Right kidney (tissue), 9 donors: ENCODE measurements at places on chromosomes 6 and 20.

- DNase-seq, result no peak
Observed at GRCh38 chr6:130431346-130431852, 65.6 kb downstream of the TMEM200A start.

- no peak for DNase-seq
Observed at GRCh38 chr6:43254138-43254817, 11.0 kb downstream of the TTBK1 start.

GRCh38 chr20:3470208-3470626, 601 bp upstream of the ATRN start:
- DNase-seq, result no peak

DNA sequence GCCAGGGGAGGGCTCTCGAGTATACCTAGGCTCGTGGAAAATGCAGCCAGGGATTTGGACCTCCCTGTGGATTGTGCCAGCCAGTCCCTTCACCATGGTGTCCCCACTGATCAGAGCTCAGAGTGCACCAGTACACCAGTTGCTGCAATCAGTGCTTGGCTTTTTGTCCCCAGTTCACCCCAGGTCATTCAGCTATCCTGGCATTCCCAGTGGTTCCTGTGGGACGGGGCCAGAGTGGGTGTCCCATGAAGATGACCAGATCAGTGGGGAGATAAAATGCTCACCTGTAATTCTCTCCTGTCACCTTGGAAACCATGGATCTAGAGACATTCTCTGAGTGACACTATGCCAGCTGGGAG, 23.8 kb downstream of the MAS1 start:
- DNase-seq, result no peak

DNA sequence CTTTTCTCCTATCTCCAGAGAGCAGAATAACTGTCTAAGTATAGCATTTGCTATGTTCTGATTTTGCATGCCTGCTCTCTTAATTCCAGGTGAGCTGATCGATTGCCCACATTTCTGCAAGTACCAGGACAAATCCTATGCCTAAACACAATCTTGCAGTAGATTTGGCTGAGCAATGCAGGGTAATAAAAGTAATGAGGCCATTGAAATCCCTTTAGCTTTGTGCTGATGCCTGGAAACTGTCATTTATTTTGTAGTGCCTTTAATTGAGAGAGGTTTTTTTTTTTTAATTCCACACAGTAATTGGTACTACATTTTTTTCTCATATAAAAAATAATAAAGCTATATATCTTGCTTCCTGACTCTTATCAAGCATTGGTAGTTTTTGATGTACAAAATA, 252.3 kb downstream of the NKAIN2 start:
- no peak for DNase-seq

GRCh38 chr20:21235484-21236445, 67.4 kb upstream of the XRN2 start:
- DNase-seq, result peak; percentile 47

DNA sequence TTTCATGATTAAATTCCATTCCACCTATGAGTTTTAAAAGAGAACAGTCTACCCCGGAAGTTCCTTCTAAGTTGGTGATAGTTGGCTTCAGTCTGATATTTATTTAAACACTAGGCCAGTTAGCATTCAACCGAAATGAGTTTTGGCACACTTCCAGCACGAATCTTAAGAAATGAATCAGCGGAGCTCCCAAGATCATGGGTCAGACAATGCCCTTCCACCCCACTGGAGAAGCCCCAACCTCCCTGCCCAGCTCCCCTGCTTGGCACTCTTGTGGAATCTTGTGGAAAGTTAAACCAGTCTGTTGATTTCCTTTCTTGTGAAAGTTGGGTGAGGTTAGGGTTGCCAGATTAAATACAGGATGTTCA, 64.3 kb downstream of the MKKS start:
- no peak for DNase-seq

- no peak for DNase-seq
Observed at GRCh38 chr20:62171245-62171644, 11.6 kb upstream of the MTG2 start.

GRCh38 chr20:58647162-58647795, 3.8 kb upstream of the STX16 start:
- no peak for DNase-seq

DNA sequence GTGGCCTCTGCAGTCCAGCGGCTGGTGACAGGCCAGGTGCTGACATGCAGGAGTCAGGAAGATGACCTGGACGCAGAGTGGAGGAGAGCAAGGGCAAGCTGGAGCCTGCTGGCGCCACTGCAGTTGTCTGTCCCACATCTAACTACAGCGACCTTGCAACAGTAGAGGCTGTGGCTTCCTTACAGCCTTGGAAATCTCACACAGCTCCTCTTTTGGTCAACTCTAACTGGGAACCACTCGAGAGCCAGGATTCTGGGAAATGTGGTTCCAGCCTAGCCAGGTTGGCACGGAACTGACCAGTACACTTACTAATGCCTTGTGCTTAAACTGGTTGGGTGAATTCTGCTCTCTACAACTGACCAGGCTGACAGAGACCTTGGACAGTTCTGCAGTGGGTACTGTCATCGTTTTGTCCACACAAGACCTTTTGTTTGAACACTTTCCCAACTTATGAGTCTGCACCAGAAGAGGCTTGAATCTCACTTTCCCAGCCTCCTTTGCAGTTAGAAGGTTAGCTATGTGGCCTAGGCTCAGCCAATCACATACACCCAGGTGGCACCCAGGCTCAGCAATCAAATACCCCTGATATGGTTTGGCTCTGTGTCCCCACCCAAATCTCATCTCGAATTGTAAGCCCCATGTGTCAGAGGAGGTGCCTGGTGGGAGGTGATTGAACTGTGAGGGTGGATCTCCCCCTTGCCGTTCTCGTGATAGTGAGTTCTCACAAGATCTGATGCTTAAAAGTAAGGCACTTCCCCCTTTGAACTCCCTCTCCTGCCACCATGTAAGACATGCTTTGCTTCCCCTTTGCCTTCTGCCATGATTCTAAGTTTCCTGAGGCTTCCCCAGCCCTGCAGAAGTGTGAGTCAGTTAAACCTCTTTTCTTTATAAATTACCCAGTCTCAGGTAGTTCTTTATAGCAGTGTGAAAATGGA, 153.5 kb downstream of the ZMYND8 start:
- DNase-seq, result no peak

- DNase-seq, result no peak
Observed at GRCh38 chr6:47396401-47397069, 81.1 kb upstream of the CD2AP start.

DNA sequence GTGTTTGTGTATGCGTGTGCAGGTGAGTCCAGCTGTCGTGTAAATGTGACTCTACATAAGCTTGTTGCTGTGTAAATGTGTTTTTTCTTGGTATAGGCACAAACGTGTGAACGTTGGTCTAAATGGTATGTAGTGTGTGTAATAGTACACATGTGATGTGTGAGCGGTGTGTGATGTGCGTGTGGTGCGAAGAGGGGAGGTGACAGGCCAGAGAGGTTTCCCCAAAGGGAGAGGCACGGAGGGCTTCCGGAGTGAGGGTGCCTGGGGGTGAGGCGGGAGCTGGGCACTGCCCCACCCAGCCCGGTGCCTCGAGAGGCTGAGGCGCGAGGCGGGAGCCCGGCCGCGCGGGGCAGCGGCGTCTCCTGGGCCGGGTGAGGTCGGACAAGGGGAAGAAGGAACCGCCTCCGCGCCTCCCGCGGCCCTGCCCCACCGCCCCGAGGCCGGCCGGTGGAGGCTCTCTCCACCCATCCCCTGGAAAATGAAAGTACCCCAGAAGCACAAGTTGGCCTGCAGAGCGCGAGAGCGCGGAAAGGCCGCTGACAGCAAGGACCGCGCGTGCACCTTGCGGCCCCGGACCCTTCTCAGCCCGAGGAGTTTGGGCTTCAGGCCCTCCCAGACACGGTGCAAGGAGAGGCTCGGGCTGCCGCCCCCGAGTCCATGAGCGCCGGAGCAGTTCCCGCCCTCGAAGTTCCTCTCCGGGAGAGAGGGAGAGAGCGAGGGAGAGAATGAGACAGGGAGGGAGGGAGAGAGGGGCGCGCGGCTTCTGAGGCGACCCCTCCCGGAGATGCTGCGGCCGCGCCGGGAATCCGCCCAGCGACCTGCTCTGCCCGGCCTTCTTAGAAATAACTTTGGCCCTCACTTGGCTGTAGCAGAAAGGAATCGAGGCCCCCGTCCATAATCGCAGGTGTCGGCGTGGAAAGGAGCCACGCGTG, 43.2 kb upstream of the OSTM1 start:
- peak; percentile 79 for DNase-seq

DNA sequence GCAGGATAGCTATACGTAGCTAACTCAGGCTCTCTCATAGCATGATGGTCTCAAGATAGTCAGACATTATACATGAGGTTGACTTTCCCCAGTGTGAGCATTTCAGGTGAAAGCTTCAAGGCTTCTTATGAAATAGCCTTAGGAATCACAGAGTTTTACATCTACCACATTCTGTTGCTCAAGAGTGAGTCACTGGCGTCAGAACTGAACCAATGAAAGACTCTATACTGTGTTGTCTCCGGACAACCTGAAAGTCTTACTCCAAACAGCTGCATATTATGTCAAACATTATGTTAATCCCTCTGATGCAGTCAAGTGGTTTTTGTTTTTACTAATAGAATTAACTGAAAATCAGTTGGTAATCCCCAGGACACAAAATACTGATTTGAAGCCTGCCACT, 79.8 kb upstream of the TRDN start:
- DNase-seq, result no peak

GRCh38 chr6:136784910-136785746, 7.1 kb downstream of the MAP3K5 start:
- DNase-seq, result no peak

- no peak for DNase-seq
Observed at GRCh38 chr20:61765871-61766654, 299.6 kb downstream of the TAF4 start.

DNA sequence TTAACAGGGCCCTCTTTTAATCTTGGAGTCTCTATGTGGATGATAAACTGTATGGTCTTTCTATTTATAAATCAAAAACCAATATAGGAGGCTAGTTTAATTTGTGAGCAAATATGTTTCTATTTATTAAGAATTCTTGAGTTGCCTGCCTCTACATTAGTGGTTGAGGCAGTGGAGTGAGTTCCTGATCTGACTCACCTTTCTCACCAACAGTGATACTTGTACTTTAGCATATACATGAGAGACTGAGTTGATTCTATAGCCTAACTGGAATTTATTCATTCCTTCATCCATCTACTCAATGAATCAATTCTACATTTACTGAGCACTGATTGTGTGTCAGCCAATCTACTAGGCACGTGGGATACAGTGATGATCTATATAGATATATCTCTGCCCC, 126.9 kb downstream of the TRMT11 start:
- no peak for DNase-seq

GRCh38 chr6:117728626-117729025, 53.4 kb downstream of the NUS1 start:
- no peak for DNase-seq

- DNase-seq, result no peak
Observed at GRCh38 chr20:4091490-4092479, 76.4 kb upstream of the RNF24 start.

- DNase-seq, result no peak
Observed at GRCh38 chr20:47230811-47231256, 125.7 kb downstream of the ZMYND8 start.

- no peak for DNase-seq
Observed at GRCh38 chr20:31785089-31785488, 34.1 kb upstream of the MYLK2 start.

- no peak for DNase-seq
Observed at GRCh38 chr6:140204154-140204553, 829.7 kb upstream of the CITED2 start.

DNA sequence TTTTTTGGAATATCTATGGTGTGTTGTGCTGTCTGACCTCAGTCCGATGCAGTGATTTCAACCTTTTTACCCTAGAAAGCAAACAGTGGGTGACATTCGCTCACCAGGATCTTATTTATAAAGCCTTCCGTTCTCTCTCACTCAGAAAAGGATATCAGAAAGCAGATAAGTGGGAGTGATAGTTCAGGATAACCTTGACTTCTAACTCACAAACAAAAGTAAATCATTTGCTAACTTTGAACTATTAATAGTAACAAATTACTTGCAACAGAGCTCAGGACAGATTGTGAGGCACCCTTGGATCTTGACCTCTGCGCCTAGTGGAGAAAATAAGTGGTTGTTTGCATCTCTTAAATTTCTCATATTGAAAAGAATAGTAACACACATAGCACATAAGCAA, 637.1 kb upstream of the CITED2 start:
- peak; percentile 29 for DNase-seq

GRCh38 chr6:16432075-16433032, 194.0 kb downstream of the GMPR start:
- DNase-seq, result no peak

DNA sequence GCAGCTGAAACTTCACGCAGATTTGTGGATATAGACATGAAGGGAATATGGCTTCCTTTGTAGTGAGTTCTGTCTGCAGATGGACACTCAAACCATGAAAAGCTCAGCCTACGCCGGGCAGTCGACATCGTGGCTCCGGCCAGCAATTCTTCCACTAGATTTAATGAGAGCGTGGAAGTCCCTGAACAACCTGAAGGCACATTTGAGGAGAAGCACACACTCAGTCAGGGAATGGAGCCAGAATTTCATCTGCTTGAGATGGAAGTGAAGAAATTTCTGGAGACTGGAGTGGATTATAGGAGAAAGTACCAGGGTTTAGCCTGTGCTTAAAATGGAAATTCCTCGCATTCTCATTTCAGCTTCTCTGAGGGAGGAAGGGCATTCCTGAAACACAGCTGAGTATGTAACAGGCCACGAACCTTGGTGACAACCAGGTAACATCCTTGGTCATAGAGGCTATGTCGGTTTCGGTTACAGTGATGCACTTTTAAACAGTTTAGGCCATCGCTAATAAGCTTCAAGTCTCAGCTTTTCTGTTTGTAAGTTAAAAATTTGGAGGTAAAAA, 80.5 kb upstream of the AGPAT4 start:
- no peak for DNase-seq

DNA sequence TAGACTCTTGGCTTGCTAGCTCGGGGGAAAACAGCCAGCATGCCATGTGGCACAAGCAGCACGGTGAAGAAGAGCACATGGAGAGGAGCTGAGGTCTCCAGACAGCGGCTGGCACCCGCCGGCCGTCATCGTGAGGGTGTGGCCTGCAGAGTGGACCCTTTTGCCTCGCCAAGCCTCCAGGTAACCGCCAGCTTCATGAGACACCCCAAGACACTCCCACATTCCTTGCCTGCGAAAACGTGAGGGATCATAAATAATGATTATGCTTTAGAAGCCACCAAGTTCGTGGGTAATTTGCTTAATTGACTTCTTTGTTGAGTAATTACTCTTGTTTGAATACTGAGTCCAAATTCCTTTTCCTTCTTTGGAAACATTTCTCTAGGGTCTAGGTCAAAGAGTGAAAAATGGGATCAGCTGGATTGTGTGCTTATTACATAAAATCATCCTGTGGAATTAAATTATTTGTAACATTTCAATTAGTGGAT, 23.2 kb downstream of the FAM50B start:
- no peak for DNase-seq

- DNase-seq, result no peak
Observed at GRCh38 chr6:158787395-158787794, 31.8 kb downstream of the EZR start.

- no peak for DNase-seq
Observed at GRCh38 chr20:32575805-32576204, 9.3 kb downstream of the NOL4L start.
